H9 (cell line): ENCODE measurements at places on chromosomes 5 and 9. TPM values are rescaled to one million over a fixed set of nuclear protein-coding genes. Genes with fewer than 3 reads are reported as not detected.
A peak's percentile ranks its signal among the peaks of the same experiment; 100 is the strongest.

DNA sequence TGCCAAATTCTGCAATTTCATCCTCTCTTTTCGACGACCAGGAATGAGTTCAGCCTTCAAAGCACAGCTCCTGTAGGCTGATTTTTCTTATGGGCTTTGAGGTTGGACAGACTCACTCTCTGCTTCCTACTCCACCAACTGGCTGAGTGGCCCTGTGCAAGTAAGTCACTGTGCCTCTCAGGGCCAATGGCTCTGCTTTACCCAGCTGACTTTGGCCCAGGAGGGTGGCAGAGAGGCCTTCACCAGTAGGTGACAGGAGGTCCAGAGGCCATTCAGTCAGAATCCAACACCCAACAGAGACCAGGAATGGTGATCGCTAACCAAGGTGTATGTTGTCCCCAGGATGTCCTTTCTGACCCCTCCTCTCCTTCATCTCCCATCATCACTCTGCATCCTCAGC, 49.5 kb upstream of the ALDH1B1 start:
- H3K27me3 ChIP-seq: no peaks in the 10 kb centered on the region
- H3K4me3 ChIP-seq: no peak overlapping the region
- H3K36me3 ChIP-seq: no peaks in the 10 kb centered on the region; the same call in 1 of the 2 replicates
- no peak overlapping the region for H3K27ac ChIP-seq

- no peaks in the 10 kb centered on the region; the same call in 2 of the 3 replicates for H3K36me3 ChIP-seq
- H3K27me3 ChIP-seq: no peaks in the 10 kb centered on the region
- H3K27ac ChIP-seq: no peak overlapping the region
- DNase-seq: no peak
These were observed 78.2 kb upstream of the IFNE start for GRCh38 chr9:21560281-21560745.

GRCh38 chr5:1285141-1285540, 9.7 kb downstream of the TERT start:
- DNase-seq: no peak
- H3K36me3 ChIP-seq: peaks cover 26% of the 10 kb centered on the region
- H3K4me3 ChIP-seq: no peak overlapping the region
- H3K4me1 ChIP-seq: no peaks in the 10 kb centered on the region
- no peaks in the 10 kb centered on the region for H3K27me3 ChIP-seq

- DNase-seq: no peak
- H3K4me1 ChIP-seq: no peaks in the 10 kb centered on the region
- no peak overlapping the region for H3K4me3 ChIP-seq
- H3K36me3 ChIP-seq: no peaks in the 10 kb centered on the region
These were observed 84.9 kb downstream of the BAAT start for GRCh38 chr9:101299901-101300300.

TMOD1 gene
- 0.72 and 0.98 TPM in 2 replicates for total RNA-seq

OSMR gene
- total RNA-seq: 1.5 and 1.6 TPM in 2 replicates

DNA sequence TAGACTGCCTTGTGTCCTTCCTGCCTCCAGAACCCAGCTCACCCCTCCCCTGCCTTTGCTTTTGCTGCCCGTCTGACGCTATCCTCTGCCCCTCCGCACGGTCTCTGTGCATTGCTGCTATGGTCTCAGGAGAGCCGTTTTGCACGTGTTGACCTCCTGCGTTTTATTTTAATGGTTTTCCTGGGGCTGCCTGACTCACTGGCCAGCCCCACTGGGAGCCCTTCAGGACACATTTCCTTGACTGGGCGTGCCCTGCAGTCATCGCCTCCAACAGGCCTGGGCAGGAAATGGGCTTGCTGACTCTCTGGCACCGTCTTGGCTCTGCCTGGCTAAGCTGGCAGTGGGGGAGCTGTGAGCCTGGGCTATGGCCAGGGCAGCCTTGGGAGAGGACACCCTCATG, 17.9 kb upstream of the ASS1 start:
- H3K27ac ChIP-seq: no peak overlapping the region
- DNase-seq: peak; percentile 60
- H3K4me3 ChIP-seq: no peak overlapping the region
- peaks cover 3% of the 10 kb centered on the region; the same call in 1 of the 2 replicates for H3K4me1 ChIP-seq

CATSPER3 gene
- total RNA-seq: 0.31 and 0.50 TPM in 2 replicates

DNA sequence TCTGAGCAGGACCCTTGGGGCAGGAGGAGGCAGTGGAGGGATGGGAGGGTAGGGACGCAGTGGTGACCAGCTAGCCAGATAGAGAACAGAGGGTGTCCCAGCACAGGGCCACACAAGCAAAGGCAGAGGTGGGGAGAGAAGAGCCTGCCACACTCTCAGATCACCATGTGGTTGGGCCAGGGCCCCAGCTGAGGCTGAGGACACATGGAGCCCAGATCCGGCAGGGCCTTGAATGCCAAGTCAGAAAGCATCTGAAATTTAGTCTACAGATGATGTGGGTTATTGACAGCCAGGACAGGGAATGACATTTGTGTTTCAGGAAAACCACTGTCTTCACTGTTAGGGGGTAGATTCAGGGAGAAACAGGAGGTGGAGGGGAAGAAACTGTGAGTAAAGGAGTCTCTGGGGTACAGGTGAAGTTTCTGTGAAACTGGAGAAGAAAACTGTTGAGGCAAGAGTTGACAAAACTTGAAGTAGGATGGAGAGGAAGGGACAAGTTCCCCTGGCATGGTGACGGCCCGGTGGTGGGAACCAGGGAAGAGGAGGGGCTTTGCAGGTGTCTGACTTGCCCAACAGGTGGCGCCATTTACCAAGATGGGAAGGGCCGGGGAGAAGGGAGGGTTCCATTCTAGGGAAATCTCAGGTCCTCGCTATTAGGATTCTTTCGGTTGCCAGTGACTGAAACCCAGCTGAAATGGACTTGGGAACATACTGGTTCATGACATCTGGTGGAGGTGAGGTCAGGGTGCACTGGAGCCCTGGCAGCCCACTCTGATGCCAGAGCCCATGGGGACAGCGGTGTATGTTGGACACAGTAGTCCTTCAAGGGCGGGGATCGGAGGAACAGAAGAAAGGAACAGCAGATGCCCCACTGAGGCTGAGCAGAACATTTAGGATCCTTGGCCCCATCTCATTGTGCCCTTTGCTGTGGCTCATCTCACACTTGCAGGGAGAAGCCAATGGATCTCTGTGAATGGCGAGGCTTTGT, 100.1 kb downstream of the KCNIP1 start:
- H3K4me3 ChIP-seq: no peak overlapping the region; the same call in 2 of the 3 replicates
- peak; percentile 79 for DNase-seq
- no peaks in the 10 kb centered on the region for H3K27me3 ChIP-seq
- 0 out of 2 replicates have a peak, but pooled peaks cover 3% of the 10 kb centered on the region for H3K4me1 ChIP-seq

GRCh38 chr5:96823900-96824380, 16.2 kb upstream of the ERAP1 start:
- H3K27ac ChIP-seq: no peak overlapping the region
- H3K4me1 ChIP-seq: peaks cover 3% of the 10 kb centered on the region; the same call in 1 of the 2 replicates
- H3K4me3 ChIP-seq: no peak overlapping the region
- H3K27me3 ChIP-seq: no peaks in the 10 kb centered on the region
- no peak for DNase-seq

PAEP gene
- total RNA-seq: not detected in 2 replicates

MLANA gene
- not detected in 2 replicates for total RNA-seq

- H3K27ac ChIP-seq: no peak overlapping the region
- peak; percentile 22 for DNase-seq
- no peaks in the 10 kb centered on the region; the same call in 1 of the 2 replicates for H3K4me1 ChIP-seq
- H3K27me3 ChIP-seq: no peaks in the 10 kb centered on the region
These were observed 560.8 kb downstream of the BNC2 start for GRCh38 chr9:16309469-16310271.

- peak; percentile 45 for DNase-seq
- no peak overlapping the region for H3K27ac ChIP-seq
These were observed 31.4 kb upstream of the TMOD1 start for GRCh38 chr9:97470076-97470475.

DNA sequence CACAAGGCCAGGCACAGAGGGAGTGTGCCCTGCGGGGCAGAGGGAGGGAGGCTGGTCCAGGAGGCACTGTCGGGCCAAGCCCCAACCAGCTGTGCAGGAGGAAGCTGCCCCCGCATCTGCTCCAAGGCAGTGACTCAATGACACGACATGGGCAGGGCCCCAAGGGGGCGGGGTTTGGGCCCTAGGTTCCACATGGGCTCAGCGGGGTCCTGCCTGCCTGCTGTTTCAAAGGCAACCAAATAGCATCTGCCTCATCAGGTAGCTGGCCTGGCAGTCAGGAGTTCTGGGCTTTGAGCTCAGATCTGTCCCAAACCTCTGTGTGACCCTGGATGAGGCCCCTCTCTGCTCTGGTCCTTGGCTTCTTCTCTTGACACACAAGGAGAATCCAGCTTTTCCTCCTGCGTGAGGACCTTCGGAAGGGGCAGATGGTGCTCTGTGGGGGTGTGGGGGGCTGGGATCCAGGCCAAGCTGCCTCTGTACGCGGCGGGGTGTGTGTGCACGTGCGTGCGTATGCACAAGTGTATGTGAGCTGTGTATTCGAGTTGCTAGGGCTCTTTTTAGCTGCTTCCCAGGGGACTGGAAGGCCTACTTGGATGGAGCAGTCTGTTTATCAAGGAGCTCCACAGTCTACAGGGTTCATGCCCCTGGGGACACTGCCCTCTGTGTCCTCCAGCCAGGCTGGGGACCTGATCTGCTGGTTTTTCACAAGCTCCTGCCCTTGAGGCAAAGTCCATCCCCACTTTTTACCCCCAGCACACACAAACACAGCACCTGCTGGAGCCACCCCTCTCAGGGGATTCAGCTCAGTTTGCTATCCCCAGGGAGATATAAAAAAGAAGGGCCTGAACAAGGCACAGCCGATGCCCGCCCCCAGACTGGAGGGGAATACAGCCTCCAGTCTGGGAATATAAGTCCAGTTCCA, 138.9 kb downstream of the RGS3 start:
- H3K4me1 ChIP-seq: peaks cover 10% of the 10 kb centered on the region; the same call in 1 of the 2 replicates
- peak; percentile 93 for DNase-seq
- H3K4me3 ChIP-seq: peak overlapping the region; percentile 38; the same call in 1 of the 3 replicates
- H3K36me3 ChIP-seq: peaks cover 4% of the 10 kb centered on the region

- peaks cover 33% of the 10 kb centered on the region for H3K36me3 ChIP-seq
- no peak for DNase-seq
- H3K27ac ChIP-seq: no peak overlapping the region
- no peak overlapping the region for H3K4me3 ChIP-seq
- no peaks in the 10 kb centered on the region for H3K27me3 ChIP-seq
- H3K4me1 ChIP-seq: no peaks in the 10 kb centered on the region
These were observed 30.7 kb upstream of the GPR21 start for GRCh38 chr9:123002754-123003153.

PWWP2A gene
- total RNA-seq: 63.5 and 66.7 TPM in 2 replicates

- H3K4me1 ChIP-seq: no peaks in the 10 kb centered on the region
- no peak for DNase-seq
- H3K27ac ChIP-seq: no peak overlapping the region
- no peak overlapping the region for H3K4me3 ChIP-seq
- H3K36me3 ChIP-seq: no peaks in the 10 kb centered on the region
- no peaks in the 10 kb centered on the region for H3K27me3 ChIP-seq
These were observed 60.5 kb upstream of the GAS1 start for GRCh38 chr9:87007711-87008366.

DNA sequence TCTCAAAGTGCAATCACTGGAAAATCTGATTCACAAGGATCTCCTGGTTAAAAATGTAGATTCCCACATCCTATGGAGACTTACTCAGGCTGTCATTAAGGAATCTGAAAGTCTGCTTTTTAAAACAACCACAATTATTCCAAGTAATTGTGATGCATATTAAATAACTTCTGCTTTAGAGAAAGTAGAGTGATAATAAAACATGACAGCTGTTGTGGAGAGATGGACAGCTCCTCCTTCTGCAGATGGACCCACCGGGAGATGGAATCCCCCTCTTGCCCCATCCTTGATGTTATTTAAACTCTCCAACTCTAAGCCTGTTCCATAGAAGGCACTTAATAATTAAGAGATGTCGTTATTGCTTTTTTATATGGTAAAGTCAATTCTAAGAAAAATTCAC, 802.2 kb downstream of the CDH12 start:
- no peak for DNase-seq
- H3K4me1 ChIP-seq: no peaks in the 10 kb centered on the region
- H3K36me3 ChIP-seq: no peaks in the 10 kb centered on the region
- H3K27me3 ChIP-seq: no peaks in the 10 kb centered on the region

GRCh38 chr9:35910613-35911359, 1.5 kb downstream of the SPAAR start:
- H3K27me3 ChIP-seq: no peaks in the 10 kb centered on the region
- no peak for DNase-seq
- H3K36me3 ChIP-seq: no peaks in the 10 kb centered on the region
- H3K4me1 ChIP-seq: peaks cover 9% of the 10 kb centered on the region; the same call in 1 of the 2 replicates

DNA sequence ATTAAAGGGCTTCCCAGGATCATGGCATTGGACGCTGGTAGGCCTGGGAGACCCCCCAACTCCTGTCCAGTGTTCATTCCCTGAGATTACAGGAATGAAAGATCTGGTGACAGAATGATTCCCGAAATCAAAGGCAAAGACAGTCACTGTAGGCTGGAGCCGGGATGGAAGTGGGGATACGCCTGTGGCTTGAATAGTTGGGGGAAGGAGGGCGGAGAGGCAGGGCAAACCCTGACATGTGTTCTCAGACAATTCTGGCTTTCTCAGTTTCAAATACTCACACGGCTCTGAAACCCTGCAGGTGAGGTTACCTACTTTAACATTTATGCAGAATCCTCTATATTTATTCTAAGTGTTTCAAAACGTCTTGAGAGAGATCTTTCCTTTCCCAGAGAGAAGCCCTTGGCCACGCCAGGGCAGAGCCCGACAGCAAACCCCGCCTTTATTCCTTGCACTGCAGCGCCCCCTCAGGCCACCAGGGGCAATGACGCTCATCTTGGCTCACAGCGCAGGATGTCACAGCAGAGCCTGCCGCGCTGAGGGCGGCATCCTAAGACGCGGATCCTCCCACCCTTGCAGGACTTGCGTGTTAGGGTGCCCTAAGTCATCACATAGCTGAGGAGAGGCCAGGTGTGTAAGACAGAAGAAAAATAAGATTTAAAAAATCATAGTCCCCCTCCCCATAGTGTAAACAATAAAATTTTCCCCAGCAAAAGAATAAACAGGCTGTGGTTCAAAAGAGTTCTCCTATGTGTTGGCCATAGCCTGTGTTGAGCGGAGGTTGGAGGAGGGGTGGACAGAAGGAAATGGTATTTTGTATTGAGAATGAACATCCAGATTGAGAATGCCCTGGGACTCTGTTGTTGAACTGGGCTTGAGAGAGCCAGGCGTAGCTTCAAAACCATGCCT, 284.5 kb downstream of the NTRK2 start:
- H3K27me3 ChIP-seq: no peaks in the 10 kb centered on the region
- no peaks in the 10 kb centered on the region for H3K36me3 ChIP-seq
- H3K27ac ChIP-seq: no peak overlapping the region
- DNase-seq: peak; percentile 87
- H3K4me1 ChIP-seq: no peaks in the 10 kb centered on the region

DNA sequence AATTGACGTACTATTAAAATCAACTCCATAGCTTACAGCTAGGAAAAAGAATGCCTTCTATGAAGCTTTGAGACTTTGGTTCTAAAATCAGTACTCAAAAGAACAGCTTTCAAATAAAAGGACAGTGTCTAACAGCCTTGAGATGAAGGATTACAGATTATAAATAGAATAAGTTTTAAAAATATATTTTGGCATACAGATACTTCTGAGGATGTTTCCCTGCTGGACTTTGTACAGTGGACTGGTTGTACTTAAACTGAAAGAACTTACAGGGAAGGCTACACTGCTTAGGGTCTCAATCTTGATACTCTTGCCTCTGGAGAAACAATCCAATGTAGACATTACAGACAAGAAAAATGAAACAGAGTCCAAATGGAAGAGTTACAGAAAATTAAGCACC, 452.7 kb downstream of the CETN3 start:
- H3K27ac ChIP-seq: no peak overlapping the region
- no peaks in the 10 kb centered on the region for H3K27me3 ChIP-seq
- H3K4me1 ChIP-seq: no peaks in the 10 kb centered on the region
- no peak for DNase-seq
- no peak overlapping the region for H3K4me3 ChIP-seq

IL33 gene
- total RNA-seq: not detected in 2 replicates
